ENCODE measurements at places on chromosomes 6 and 20.

GRCh38 chr6:104959026-104959858 lies 2.3 kb downstream of the LIN28B start:
- no peak for DNase-seq

DNA sequence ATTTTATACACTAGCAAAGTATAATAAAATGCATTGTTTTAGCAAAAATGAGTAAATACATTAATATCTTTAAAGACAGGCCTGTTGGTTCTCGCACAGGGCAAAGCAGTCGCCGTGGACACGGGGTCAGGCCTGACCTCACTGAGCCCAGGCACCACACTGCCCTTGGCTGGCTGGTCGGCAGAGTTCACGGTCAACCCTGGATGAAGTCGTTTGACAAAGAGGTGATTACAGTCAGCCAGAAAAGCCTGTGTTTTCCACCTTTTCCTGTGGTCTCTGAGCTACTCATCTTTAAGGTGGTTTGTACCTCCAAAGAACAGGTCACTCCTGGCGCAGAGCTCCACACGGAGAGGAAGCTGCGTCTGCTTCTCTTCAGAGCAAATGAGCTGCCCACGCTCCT lies 191.5 kb downstream of the DLL1 start:
- DNase-seq, result no peak

DNA sequence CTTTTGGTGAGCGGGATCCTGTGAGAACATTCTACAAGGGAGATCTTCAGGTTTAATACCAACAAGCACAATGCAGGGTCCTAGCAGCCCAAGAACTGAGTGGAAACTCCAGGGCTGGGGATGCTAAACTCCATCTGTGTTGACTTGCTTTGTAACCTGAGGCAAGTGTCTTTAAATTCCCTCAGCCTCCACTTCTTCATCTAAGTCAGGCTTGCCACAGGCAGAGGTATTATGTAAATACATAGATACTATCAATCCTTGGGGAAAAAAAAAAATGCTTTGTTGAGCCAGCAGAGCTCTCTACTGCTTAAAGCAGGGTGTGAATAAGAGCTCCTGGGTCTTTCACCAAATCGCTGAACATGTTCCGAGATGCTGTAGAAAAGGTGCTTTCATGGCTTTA lies 114.2 kb upstream of the PHACTR1 start:
- no peak for DNase-seq

DNA sequence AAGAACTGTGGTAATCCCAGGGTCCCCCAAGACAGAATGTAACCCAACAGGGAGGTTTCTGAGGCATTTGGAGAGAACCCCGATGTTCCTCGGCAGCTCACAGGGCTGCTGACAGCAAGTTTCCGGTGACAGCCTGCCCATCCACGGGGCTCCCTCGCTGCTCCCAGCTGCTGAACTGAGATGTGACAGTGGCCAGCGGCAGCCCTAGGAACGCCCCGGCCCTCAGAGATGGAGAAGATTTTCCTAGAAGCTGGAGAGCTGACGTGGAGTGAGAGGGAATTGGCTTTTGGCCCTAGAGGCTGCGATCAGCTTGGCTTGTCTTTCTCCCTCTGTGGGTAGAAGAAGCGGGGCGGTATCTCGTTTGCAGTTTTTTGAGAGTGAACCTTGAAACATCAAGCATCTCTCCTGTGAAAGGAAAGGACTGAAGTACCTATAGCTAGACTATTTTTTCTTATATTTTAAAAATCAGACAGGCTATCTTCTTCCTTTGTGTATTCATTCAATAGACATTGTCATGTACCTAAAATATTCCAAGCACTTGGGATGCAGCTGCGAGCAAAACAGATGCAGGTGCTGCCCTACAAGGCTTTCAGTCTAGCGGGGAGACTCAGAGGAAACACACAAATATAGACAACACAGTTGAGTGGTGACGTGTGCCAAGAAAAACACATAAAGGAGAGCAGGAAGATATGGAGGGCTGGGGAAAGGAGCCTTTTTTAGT lies 28.4 kb upstream of the NFATC2 start:
- DNase-seq, result no peak
